Activated T-cell treated with anti-CD3 and anti-CD28 coated beads, Interleukin-2, amount 50 U/mL, for 24 hours (primary cell): ENCODE measurements at places on chromosomes 3 and 15.
A peak's percentile ranks its signal among the peaks of the same experiment; 100 is the strongest.

DNA sequence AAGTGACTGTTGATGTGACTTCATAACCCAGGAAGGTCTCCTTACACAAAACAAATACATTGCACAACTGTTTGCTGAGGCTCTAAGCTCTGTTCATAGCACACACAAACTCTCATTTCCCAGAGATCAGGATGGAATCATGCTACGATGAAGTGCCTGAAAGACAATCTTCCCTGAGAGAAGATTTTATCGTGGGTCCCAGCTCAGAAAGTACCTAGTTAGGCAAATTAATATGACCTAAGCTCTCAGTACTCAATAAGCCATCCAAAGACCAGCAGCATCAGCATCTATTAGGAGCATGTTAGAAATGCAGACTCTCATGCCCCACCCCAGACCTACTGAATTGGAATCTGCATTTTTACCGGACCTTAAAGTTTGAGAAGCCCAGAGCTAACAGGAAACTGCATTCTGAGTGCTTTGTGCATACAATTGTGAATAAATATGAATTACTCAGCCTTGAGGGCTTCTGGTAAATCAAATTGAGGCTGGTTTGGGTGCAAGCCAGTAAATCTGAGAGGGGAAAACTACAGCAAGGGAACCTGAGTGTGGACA, 161.5 kb upstream of the C2CD4B start:
- no peak for DNase-seq

DNA sequence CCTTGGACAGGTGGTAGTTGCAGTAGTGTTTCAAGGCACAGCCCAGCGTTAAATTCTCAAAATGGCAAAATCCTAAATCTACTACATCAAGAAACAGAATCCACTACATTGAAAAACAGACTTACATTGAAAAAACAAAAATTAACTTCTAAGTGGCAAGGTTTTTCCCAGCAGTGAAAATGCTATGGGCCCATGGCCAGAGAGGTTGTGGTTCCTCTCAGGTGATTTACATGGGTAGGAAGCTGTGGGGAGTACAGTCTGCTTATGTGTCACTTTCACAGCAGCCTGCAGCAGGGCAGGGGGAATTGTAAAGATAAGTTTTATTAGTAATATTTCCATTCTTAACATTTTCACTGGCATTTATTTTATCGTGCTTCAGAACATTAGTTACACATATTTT, 24.9 kb downstream of the TTC14 start:
- DNase-seq: no peak

DNA sequence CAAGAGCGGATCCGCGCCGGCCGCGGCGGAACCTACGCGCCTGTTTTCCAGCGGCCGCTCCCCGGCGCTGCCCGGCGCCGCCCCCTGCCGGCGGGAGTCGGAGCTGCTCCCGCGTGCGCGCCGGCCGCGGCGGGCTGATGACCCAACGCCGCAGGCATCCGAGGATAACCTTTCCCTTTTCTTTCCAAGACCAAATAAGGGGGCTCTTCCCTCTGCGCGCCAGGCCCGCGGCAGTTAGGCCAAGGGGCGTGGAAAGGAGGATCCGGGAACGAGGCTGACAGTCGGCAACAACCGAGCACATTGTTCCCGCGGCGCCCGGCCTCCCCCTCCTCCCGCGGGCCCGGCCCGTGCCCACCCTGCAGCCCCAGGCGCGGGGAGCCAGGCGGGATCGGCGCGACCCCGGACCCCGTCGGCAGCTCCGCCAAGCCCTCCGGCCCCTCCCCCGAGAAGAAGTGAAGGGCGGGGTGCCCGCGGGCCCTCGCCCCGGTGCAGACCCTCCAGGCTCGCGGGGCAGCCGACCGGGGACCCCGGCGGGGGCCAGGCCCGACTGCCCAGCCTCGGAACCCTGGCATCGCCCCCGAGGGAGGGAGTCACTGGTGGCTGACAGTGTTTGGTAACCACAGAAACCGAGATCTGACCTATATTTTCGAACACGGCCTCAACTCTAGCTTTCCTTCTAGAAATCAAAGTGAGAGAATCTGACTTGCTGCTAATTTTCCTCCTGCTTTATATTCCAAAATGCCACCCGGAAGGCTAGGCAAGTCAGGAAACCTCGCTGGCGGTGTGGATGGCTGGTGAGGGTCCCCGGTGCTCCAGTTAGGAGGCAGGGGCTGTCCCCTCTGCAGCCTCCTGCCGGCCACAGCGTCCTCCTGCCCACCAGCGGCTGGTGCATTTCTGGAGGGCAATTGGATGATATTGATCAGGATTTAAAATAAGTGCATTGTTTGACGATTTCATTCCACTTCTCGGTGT, 45.6 kb upstream of the SYNM start:
- DNase-seq: peak; percentile 76

GRCh38 chr3:192816351-192816750, 89.0 kb upstream of the FGF12 start:
- DNase-seq: no peak

GRCh38 chr15:66714543-66714981, 12.5 kb downstream of the SMAD6 start:
- DNase-seq: no peak

- no peak for DNase-seq
These were observed 14.5 kb upstream of the SLC6A1 start for GRCh38 chr3:10977892-10978510.

DNA sequence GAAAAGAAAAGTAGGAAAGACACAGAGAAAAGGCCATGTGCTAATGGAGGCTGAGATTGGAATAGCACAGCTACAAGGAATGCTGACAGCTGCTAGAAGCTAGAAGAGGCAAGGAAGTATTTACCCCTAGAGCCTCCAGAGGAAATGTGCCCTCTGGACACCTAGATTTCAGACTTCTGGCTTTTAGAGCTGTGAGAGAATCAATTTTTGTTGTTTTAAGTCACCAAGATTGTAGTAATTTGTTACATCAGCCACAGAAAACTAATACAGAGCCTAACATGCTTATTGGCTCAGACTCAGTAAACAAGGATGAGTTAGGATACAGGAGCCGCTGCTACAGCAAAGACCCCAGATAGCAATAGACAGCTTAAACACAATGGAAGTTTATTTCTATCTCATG, 33.1 kb upstream of the GLCE start:
- no peak for DNase-seq

- no peak for DNase-seq
These were observed 78.1 kb upstream of the EOMES start for GRCh38 chr3:27800261-27800660.

- DNase-seq: no peak
These were observed 18.7 kb downstream of the PLXNA1 start for GRCh38 chr3:127001486-127002194.

DNA sequence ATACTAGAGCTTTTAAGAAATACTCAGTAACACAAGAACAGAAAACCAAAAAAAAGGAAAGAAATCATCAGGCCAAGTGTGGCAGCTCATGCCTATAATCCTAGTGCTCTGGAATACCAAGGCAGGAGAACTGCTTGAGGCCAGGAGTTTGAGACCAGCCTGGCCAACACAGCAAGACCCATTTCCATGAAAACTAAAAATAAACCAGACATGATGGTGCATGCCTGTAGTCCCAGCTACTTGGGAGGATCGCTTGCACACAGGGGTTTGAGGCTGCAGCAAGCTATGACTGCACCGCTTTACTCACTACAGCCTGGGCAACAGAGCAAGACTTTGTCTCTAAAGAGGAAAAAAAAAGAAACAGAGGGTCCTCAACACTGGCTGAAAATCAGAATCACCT, 18.2 kb downstream of the TASOR start:
- DNase-seq: no peak

GRCh38 chr3:49362561-49362960, 4.4 kb upstream of the GPX1 start:
- no peak for DNase-seq

DNA sequence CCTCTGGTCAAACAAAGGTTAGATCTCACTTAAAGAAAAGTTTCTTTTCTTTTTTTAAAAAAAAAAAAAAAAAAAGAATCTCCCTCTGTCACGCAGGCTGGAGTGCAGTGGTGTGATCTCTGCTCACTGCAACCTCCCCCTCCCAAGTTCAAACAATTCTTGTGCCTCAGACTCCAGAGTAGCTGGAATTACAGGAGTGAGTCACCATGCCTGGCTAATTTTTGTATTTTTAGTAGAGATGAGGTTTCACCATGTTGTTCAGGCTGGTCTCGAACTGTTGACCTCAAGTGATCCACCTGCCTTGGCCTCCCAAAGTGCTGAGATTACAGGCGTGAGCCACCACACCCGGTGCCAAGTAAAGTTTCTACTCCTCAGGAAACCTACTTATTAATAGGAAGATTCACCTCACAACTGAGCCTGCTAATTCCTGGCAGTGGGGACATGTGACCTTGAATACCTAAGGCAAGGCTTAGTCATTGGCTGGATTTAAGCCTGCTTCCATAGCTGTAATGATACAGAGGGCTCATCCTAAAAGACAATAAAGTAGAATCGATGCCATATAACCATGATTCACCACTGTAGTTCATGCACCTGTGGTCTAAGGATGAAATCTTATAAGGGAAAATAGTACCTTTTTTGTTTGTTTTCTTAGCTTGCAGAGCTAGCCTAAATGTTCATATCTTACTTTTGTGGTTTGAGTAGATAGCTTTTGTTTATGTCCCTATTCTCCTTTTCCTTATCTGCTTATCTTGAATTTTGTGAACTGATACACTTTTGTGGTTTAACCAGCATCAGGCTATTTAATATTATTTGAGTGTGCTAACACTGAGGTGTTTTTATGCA, 24.8 kb upstream of the RBMS3 start:
- no peak for DNase-seq

GRCh38 chr3:117079997-117080396, 370.4 kb downstream of the TUSC7 start:
- no peak for DNase-seq

GRCh38 chr15:90489514-90489913, 40.2 kb upstream of the CRTC3 start:
- no peak for DNase-seq

DNA sequence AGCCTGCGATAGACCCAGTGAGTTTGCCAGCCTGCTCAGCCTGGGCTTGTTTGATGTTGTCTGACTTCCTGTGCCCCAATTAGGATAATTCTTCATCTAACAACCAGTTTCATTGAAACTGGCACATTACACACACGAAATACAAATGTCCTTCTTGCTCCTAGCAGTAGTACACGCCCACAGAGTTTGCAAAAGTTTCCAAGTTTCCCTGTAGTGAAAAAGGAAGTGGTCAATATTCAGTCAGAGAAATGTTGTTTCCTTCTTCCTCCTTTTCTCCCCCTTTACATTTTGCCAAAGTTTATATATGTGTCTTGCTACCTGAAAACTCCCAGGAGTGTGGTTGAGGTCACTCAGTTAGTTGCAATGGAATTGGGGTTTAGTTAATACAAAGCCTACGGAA, 58.4 kb upstream of the LRTM1 start:
- DNase-seq: no peak

DNA sequence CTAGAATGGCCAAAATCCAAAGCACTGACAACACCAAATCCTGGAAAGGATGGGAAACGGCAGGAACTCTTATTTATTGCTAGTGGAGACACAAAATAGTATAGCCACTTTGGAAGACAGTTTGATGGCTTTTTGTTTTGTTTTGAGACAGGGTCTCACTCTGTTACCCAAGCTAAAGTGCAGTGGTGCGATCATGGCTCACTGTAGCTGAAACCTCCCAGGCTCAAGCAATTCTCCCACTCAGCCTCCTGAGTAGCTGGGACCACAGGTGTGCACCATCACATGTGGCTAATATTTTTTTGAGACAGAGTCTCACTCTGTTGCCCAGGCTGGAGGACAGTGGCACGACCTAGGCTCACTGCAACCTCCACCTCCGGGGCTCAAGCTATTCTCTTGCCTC, 27.3 kb upstream of the GPR160 start:
- no peak for DNase-seq

DNA sequence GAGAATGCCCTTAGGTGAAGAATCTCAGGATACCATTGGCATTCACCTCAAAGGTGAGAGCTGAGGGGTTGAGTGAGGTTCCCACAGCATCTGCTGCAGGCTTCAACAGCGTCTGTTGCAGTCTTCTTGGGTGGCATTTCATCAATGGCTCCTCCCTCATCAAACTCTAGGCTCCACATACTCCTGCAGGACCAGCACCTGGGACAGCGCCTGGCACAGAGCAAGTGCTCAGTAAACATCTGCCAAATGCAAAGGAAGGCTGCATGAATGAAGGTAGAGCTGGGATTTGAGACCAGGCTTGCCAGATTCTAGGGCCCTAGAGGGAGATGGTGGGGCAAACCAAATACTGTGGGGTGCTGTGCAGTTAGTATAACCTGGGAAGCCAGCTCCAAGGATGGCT, 9.6 kb downstream of the TRH start:
- no peak for DNase-seq

DNA sequence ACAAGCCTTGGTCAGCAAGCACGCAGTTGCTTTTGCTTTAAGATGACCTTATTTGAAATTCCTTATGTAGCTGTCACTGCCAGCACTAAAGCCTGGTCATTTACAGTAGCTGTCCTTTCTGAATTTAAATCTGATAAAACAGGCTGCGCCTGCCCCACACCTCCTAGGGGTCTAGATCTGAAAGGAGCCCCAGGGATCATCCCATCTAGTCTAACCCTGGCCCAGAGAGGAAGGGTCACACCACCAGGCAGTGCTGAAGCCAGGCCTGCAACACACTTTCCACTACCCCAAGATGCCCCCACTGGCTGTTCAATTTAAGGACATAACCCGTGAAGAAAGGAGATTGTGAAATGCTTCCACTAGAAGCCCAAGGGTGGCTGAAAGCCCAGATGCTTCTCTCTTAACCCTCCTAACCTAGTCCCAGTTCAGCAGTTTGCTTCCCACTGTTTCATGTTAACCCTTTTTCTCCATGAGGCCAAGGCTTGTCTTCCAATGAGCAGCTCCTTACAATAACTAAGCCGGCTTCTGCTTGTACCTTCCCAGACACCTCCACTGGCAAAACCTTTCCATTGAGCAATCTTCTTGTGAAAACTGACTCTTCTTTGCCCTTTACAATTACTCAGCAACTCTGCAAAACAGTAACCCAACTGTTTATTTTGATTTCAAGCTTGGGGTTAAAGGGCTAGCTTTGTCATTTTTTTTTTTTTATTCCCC, 198.9 kb upstream of the LPP start:
- no peak for DNase-seq

DNA sequence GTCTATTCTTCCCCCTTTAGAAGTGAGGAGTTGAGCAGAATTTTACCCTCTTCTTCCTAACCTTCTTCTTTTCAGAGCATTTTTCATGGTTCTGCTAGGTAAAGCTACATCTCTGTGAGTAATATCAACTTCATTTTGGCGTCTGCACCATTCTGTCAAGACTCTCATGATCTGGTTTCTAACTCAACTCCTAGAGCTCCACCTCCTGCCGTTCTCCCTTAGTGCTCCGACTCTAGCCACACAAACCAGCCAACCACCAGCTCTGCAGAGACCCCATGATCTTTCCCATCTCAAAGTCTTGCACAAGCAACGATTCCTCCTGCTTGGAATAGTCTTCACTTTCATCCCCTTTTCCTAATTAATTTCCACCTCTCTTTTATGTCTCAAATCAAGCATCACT, 193.9 kb upstream of the TMC3 start:
- DNase-seq: no peak
